ENCODE measurements at places on chromosomes 7 and 10.

DNA sequence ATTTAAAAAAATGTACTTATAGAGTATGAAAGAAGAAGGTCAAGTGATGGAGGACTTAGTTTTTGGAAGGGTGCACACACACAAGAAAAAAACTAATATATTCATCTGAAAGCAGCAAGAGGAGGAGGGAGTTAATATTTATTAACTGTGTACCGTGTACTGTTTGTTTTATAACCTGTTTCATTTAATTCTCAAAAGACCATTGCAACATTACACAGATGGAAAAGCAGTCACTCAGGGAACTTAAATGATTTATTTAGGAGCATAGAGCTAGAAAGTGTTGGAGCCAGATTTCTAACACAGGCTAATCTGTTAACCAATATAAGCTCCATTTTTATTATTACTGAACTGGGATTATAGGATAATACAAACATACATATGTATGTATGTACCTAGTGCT lies 36.7 kb downstream of the GLCCI1 start:
- no peak for DNase-seq

- DNase-seq: peak; percentile 48
Measured at GRCh38 chr7:132577206-132578049, 1.2 kb upstream of the PLXNA4 start.

- no peak for DNase-seq
Measured at GRCh38 chr7:12137283-12137682, 73.8 kb upstream of the TMEM106B start.

DNA sequence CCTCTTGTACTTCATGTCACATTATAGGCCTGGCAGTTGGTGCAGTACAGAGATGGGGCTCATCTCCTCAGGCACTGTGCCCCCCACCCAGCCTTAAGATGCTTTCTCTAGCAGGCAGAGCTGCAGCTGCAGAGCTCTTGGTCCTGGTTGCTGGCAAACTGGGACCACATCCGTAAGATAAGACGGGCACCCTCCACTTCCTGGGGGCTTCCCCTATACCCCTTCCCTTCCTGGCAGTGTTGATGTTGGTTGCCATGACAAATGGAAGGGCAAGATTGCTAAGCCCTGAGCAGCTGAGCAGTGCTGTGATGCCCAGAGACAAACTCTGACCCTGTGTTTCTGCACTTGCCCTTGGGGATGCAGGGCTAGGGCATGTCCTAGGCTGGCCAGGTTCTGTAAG lies 103.4 kb upstream of the ANLN start:
- DNase-seq: no peak

DNA sequence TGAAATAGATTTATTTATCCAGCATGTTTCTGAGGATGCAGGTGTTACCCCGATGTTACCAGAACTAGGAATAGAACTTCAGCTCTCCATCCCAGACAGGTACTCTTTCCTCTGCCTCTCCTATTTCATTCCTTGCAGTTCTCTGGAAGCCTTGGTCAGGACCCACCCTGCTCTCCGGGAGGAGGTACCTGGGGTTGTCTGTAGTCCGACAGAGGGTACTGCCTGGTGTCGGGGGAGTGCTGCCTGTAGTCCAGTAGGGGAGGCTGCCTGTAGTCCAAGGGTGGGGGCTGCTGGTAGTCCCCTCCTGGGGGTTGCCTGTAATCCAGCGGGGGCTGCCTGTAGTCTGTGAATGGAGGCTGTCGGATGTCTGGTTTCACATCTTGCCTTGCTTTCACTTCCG lies 328.4 kb downstream of the PHTF2 start:
- no peak for DNase-seq

DNA sequence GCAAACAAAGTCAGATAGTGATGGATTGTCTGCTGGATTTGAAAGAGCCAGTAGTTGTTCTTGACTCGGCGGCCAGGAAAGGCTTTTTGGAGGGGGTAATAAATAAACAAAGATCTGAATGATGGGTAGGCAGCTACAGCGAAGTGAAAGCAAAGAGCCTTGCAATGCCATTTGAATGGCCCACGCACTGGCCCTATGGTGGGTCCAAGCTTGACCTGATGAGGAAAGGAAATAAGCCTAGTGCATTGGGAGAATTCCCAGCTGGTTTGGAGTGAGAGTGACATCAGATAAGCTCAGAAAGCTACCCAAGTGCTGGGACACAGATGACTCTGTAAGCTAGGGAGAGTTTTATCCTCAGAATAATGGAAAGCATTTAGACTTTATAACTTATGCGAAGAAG lies 365.2 kb downstream of the PLXDC2 start:
- DNase-seq: no peak

- DNase-seq: peak; percentile 84
Measured at GRCh38 chr7:17773289-17773626, 167.0 kb downstream of the SNX13 start.

DNA sequence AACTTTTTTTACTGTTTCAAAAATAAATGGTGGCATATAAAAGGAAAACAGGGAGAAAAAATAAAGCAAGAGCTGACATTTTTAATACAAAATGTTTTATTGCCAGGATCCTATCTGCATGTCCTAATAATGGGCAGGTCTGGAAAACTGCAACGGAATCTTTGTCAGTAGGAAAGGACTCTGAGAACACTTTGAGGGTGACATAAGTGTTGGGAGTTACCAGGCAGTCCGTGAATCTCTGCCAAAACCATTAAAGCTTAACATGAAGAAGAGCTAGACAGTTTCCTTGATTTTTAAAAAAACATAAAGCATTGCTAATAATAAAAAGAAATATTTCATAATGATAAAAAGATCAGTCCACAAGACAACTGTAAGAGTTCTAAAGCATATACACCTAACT lies 80.7 kb downstream of the AGMO start:
- DNase-seq: no peak

DNA sequence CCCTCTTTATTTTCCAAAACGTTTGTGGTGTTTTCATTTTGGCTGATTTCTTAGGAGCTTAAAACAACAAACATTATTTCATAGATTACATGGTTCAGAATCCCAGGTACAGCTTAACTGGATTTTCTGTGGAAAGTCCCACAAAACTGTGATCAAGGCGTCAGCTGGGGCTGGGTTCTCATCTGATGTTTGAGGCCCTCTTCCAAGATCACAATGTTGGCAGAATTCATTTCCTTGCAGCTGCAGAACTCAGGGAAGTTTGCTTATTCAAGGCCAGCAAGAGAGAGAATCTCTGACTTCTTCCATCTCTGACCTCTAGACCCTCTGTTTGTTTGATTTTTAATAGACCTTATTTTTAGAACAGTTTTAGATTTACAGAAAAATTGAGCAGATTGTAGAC lies 108.4 kb upstream of the AGK start:
- no peak for DNase-seq

GRCh38 chr7:39465055-39465929 lies 100.9 kb upstream of the YAE1 start:
- DNase-seq: peak; percentile 45

DNA sequence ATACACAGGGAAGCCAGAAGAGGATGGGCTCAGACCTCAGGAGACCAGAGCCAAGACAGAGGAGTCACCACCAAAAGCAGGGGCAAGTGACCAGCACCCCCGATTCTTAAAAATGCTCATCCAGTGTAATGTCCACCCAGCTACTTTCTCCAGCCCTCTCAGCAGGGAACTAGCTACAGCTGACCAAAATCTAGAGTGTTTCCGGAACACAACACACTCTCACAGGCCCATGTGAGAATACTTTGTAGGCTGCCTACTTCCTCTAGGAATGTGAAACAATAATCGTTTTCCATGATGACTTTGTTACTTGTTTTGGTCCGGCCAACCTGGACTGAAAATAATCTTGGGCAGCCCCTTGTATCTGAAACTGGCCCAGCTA lies 14.5 kb downstream of the PSAP start:
- DNase-seq: no peak

DNA sequence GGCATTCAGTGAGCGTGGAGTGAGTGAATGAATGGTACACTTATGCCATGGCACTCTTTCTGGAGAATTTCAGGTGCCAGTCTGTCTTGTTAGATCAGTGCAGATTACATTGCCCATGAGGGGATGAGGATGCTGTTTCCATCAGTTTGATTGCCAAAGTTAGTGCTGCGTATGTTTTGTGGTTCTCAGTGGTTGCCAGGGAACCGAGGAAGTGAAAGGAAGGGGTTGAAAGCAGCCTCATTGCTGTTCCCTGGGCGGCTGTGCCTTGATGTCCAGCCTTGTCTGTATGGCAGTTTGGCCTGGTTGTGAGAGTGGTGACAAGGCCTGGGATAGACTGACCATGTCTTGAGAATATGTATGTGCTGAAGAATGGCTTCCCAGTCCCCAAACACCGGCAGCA lies 30.2 kb downstream of the WBP1L start:
- DNase-seq: no peak

- DNase-seq: no peak
Measured at GRCh38 chr7:132095111-132095765, 481.0 kb downstream of the PLXNA4 start.

GRCh38 chr7:117190746-117191435 lies 132.0 kb downstream of the WNT2 start:
- DNase-seq: no peak

- no peak for DNase-seq
Measured at GRCh38 chr7:405489-406211, 114.0 kb downstream of the PDGFA start.

DNA sequence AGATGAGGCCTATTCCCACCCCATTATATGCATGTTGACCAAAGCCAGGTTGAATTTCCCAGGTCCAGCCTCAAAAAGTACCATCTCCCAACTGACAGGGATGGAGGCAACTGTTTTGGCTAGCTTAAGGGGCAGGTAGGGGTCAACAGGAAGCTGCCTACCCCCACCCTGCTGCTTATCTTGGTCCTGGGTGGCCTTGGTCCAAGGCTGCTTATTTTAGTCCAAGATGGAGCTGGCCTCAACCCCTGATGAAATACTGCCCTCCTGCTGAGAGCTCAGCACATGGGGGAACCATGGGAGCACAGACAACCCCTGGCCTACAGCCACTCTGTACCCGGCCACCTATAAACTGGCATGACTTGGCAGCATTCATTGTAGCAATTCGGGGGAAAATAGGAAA lies 23.1 kb downstream of the MYO1G start:
- no peak for DNase-seq

GRCh38 chr7:36606153-36606975 lies 117.9 kb downstream of the AOAH start:
- DNase-seq: no peak

GRCh38 chr7:116165717-116166116 lies 44.6 kb upstream of the TES start:
- no peak for DNase-seq

DNA sequence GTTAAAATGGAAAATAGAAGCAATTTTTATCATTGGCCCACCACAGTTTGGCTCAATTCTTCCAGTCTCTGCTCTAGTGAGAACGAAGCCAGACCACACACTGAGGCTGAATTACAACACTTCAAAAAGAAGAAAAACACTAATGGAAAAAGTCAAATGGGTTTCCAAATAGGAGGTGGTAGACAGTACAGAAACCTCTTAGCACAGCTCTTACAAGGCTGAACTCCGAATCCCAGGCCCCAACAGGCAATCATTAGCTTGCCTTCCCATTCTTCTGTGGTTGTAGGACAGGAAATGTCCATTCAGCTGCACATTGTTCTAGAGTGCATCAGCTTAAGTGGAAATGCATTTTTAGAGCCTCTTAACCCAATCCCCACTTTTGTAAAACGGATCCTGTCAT lies 115.1 kb upstream of the MEOX2 start:
- peak; percentile 66 for DNase-seq

- no peak for DNase-seq
Measured at GRCh38 chr10:19929506-19930140, 113.4 kb downstream of the PLXDC2 start.

DNA sequence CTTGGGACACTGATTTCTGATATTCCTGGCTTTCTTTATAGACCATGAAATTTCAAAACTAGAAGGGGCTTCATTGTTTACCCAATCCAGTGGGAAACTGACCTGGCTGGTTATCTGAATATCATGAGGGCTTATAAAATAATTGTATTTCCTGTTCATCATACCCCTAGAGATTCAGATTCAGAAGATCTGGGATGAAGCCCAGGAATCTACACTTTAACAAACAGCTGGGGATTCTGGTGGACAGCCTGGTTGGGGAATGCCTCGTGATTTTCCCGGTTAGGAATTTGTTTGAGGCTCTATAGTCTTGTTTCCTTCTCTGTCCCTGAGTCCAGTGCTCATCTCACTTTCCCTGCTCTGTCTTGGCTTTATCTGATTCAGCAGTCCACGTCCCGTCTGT lies 110.3 kb downstream of the ADRA2A start:
- DNase-seq: no peak

- no peak for DNase-seq
Measured at GRCh38 chr7:36712015-36712414, 12.3 kb downstream of the AOAH start.

- DNase-seq: no peak
Measured at GRCh38 chr7:31271641-31272405, 68.7 kb downstream of the NEUROD6 start.

DNA sequence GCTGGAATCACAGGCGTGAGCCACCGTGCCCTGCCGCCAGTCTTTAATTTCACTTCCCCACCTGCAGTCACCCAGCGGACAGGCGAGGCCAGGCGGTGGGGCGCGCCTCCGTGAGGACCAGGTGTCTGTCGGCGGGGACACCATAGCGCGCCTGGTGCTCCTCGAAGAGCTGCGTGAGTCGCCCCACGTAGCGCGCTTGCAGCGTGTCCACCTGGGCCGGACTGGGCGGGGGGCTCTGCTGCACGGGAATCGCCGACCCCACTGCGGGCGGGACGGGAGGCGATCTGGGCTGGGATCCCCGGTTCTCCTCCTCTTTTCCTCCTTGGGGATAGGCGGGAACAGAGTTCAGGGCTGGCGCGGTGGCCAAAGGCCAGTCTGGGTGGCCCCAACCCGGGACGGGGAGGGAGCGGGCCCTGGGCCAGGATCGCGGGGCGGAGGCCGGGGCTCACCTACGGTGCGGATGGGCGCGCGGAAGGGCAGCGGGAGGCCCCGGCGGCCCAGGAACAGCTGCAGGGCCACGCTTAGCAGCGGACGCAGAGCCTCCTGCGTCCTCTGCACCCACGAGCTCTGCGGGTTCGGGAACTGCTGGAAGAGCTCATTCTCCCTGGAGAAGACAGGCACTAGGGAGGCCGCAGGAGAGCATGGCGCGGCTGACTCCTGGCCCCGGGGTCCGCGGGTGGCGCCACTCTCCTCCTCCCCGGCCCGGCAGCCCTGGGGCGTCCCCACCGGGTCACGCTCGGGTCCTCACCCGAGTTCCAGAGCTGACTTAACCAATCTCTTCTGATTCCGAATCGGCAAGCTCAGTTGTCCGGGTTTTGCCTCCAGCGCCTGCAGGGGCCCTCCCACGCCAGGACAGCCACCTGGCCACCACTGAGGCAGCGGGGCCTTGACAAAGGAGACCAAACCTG lies 1.1 kb upstream of the MOGAT3 start:
- no peak for DNase-seq
